Activated gamma-delta T cell treated with anti-CD3 and anti-CD28 coated beads, Interleukin-2, amount 50 U/mL, for 16 hours (primary cell): ENCODE measurements at places on chromosomes 2 and 18.

- DNase-seq: no peak
Measured at GRCh38 chr2:17166506-17166905, 351.7 kb downstream of the RAD51AP2 start.

DNA sequence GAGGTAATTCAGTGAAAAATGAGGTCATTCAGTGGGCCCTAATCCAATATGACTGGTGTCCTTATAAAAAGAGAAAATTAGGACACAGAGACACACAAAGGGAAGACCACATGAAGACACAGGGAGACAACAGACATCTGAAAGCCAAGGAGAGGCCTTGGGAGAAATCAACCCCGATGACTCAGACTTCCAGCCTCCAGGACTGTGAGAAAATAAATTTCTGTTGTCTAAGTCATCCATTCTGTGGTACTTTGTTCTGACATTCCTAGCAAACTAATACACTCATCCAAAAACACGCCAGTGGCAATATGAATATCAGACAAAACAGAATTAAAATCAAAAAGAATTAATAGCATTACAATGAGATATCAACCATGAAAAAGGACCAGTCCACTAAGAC lies 303.7 kb downstream of the SS18 start:
- no peak for DNase-seq

DNA sequence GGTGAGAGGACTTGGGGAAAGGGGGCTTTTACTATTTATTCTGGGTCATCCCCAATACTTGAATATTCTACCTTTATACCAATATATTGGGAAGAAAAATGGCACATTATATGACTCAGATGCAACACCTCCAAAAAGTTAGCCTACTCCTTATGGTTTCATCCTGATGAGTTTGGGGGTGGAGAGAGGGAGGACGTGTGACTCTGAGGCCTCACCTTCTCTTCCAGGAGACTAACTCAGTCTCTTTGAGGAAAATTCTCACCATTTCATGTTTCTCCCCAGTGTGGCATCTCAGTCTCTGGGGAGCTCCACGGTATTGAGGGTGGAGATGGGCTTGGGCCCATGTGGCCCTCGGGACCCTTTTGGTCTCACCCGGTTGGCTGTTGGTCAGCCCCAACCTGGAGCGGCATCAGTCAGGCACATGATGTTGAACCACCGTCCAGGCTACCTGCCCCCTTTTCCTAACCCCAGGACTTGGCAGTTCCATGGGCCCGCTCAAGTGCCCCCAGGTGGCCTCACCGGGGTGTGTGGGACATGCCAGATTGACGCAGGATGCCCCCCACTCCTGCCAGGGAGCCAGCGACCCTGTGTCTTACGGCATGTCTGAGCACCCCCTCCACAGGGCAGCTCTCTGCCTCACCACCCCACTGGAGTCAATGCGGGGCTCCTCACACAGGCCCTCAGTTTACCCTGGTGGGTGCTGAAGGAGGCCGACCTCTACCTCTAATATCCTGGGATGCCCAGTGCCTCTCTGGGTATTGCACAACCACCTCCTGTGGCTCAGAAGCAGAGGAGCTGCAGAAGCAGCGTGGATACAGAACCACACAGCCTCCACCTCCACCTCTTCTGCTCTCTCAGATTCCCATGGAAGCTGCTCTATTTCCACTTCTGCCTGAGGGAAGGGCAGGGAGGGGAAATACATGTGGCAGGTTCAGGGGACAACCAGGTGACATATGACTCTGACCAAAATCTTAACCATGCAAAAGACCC lies 297.4 kb downstream of the EIPR1 start:
- DNase-seq: no peak

GRCh38 chr2:205865905-205866441 lies 183.7 kb downstream of the NRP2 start:
- no peak for DNase-seq

- DNase-seq: no peak
Measured at GRCh38 chr2:151363709-151364108, 6.3 kb downstream of the TNFAIP6 start.

GRCh38 chr2:135947483-135947882 lies 37.9 kb downstream of the DARS1 start:
- DNase-seq: no peak

GRCh38 chr2:145273840-145274239 lies 753.9 kb upstream of the ZEB2 start:
- DNase-seq: no peak

GRCh38 chr2:110770959-110771431 lies 38.6 kb downstream of the ACOXL start:
- no peak for DNase-seq

GRCh38 chr18:46324087-46324955 lies 220.1 kb downstream of the HAUS1 start:
- DNase-seq: no peak

DNA sequence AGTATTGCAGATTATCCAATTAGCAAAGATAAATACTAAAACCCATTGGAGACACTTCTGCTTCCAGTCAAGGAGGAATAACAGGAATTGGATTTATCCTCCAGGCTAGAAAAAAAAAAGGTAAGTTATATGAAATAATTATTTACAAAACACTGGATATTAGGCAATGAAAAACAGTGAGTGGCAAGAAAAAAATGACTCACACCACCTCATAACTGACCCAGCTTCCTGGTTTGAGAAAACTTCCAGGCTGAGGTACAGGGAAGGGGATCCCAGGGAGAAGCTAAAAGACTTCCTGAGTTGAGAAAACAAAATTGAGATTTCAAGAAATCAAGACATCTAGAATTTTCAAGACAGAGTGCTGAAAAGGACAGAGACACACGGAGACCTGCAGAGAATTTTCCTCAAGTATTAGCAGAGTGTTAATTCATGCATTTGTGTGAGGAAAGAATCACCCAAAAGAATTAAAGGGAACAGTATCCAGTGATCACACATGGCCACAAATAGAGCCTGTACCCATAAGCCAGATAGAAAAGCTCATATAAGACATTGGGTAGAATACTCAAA lies 17.4 kb downstream of the SRD5A2 start:
- DNase-seq: no peak

GRCh38 chr2:16069663-16069932 lies 129.2 kb downstream of the MYCN start:
- DNase-seq: no peak

DNA sequence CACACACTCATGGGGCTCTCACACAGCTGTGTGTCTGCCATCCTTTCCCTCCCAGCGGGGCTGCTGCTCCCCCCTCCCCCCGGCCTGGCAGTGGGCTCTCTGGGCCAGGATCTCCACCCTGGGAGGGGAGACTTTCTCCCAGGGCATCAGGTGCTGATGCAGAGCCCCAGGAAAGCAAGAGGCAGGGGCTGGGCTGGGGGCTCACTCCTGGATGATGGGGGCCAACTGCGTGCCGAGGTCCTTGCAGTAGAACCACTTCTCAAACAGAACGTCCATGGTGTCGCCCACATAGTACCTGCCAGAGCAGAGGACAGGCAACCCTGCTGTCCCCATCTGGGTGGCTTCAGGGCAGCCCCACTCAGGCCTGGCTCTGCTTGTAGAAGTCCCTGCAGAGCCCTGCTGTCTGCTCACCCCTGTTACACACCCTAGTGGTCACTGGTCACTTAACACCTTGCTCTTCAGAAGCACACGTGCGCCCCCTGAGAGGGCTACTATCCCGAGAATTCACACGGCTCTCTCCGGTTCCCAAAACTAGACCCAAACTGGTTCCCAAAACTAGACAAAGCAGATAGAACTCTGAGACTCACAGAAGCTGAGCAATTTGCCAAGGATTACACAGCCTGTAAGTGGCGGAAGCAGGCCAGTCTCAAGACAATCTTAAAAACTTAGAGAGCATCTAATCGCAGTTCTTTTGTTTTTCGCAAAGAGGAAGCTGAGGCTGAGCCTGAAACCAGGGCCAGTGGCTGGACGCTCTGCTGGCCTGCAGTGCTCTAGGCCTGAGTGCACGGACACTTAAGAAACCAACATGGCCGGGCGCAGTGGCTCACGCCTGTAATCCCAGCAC lies 6.6 kb upstream of the OXER1 start:
- DNase-seq: no peak

DNA sequence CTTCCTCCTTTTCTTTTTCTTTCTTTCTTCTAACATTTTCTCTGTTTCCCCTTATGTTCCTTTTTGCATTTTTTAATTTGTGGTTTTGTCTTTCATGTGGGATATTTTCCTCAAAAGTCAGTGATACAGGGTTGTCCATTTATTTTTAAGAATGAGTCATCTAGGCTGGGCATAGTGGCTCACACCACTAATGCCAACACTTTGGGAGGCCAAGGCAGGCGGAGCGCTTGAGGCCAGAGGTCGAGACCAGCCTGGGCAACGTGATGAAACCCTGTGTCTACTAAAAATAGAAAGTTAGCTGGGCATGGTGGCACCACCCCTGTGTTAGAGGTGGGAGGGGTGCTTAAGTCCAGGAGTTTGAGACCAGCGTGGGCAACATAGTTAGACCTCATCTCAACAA lies 35.8 kb downstream of the KATNAL2 start:
- no peak for DNase-seq

GRCh38 chr2:102520009-102520408 lies 47.0 kb downstream of the SLC9A4 start:
- DNase-seq: no peak

DNA sequence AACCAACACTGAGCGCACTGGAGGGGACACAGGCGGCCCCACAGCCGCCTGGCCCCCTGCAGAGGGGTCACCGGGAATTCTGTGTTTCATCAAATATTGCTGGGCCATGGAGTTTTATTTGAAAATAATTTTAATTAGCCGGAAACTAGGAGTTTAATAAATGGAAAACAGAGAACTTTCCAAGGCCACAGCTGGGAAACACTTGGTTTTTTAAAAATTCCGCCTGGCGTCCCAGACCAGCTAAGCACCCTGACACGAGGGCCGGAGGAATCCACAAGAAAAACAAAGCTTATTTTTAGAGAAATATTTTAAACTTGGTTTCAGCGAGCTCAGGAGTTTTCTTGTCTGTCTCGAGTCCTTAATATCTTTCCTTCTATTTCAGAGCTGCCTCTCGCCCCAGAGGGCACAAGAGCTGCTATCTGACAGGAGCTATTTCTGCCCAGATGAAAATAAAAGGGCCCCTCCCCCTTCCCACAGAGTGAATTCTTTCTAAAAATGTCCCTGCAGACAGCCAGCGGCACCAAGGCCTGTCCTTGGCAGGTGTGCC lies 8.2 kb downstream of the ZFP36L2 start:
- DNase-seq: no peak

DNA sequence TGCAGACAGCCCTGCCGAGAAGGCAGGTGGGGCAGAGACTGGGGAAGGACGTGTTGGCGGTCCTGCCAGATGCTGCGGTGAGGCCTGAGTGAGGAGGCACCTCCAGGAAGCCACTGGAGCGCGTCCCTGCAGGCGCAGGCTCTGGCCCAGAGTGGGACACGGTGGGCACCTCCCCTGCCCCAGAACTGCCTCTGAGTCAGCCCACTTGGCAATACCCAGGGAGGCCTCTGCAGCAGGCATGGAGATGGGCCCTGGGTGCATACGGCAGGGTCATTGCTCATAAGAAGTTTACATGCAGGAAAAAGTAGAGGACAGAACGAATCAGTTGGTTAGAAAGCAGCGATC lies 195.9 kb downstream of the TFCP2L1 start:
- no peak for DNase-seq

GRCh38 chr2:237819231-237819630 lies 20.7 kb downstream of the RBM44 start:
- no peak for DNase-seq

GRCh38 chr2:172084395-172084644 lies 987 bp upstream of the DLX1 start:
- no peak for DNase-seq

- DNase-seq: no peak
Measured at GRCh38 chr2:228056293-228057097, 125.0 kb downstream of the SPHKAP start.

- no peak for DNase-seq
Measured at GRCh38 chr2:182715121-182715891, 751 bp upstream of the DNAJC10 start.

DNA sequence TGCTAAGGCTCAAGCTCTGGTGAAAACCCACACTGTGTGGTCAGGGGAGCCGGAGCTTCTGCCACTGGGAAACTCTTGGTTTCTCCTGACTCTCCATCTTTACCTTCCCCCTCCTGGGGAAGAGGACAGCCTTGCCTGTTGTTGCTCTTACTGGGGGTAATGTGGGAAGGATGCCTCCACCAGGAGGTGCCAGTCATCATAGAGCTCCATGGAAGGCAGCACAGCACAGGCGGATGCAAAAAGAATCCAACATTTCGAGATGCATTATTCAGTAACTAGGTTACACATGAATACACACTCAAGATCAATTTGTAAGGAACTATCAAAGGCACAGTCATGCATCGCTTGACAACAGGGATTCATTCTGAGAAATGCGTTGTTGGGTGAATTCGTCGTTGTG lies 322.6 kb downstream of the AFF3 start:
- no peak for DNase-seq
